HuH-7.5 (cell line): ENCODE measurements at places on chromosomes 1 and 21.
A peak's percentile ranks its signal among the peaks of the same experiment; 100 is the strongest.

DNA sequence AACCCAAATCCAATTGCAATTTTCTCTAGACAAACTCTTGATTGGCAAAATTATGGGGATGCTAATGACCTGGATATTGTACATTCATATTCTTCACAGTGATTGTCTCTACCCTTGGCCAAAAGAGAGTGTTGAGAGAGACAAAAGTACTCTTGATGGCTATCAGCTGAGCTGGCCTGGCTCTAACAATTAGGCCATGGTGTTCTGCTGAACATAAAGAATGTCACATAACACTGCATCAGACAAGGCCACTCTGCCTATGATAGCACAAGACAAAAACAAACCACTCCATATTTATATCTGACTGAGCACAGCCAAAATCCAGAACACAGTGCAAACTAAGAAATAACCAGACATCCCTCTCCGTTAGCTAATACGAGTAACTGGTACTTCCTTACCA is 101.7 kb downstream of the ADAMTS1 start:
- no peak for DNase-seq

- peak; percentile 48 for DNase-seq
These were observed 556.8 kb downstream of the PTPRU start for GRCh38 chr1:29793101-29793546.

DNA sequence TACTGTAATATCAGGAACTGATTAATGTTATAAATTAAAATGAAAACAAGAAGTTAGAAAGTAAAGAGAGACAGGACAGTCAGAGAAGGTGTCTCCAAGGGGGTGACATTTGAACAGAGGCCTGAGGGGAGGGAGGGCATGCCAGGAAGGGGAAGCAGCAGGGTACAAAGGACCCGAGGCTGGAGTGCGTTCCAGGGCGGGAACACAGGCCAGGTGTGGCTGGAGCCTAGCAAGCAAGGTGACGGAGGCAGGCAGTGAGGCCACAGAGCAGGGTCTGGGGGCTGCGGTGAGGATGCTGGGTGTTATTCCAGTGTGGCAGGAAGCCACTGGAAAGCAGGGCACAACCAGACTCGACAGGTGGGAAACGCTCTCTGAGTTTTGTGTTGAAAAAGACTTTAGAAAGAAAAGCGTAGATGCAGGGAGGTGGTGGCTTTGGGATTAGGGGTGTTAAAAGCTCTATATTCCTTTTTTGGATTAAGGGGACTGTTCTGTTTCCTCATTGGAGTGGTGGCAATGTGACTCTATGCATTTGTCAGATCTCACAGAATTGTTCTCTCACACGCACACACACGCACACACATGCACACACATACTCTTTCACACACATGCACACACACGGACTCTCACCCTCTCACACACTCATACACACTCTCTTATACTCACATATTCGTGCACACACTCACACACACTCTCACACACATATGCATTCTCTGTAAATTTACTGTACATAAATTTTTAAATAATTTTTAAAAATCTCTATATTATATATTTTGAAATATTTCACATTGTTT is 124.5 kb downstream of the GLIS1 start:
- no peak for DNase-seq

- DNase-seq: no peak
These were observed 6.9 kb upstream of the A3GALT2 start for GRCh38 chr1:33327587-33328325.

- DNase-seq: no peak
These were observed 316.2 kb downstream of the MATN1 start for GRCh38 chr1:30406996-30407864.

GRCh38 chr1:44553771-44554170 is 120.5 kb downstream of the TMEM53 start:
- DNase-seq: no peak

DNA sequence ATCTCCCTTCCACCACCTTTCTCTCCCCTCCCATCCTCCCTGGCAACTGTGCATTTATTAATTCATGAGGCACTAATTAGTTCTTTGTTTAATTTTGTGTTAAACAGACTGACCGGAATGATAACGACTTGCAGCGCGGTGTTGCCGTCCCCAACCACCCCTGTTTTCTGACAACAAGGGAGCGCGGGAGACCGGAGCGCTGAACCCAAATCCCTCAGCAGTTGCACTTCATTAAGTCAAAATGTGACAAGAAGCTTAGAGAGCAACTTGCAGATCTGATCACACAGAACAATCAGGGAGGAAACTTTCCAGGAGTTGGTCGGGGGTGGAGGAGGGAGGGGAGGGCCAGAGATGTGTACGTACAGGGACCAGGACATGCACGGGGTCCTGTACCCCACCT is 89.2 kb downstream of the CASZ1 start:
- DNase-seq: no peak

- DNase-seq: no peak
These were observed 8.0 kb upstream of the CCDC190 start for GRCh38 chr1:162868972-162869371.

DNA sequence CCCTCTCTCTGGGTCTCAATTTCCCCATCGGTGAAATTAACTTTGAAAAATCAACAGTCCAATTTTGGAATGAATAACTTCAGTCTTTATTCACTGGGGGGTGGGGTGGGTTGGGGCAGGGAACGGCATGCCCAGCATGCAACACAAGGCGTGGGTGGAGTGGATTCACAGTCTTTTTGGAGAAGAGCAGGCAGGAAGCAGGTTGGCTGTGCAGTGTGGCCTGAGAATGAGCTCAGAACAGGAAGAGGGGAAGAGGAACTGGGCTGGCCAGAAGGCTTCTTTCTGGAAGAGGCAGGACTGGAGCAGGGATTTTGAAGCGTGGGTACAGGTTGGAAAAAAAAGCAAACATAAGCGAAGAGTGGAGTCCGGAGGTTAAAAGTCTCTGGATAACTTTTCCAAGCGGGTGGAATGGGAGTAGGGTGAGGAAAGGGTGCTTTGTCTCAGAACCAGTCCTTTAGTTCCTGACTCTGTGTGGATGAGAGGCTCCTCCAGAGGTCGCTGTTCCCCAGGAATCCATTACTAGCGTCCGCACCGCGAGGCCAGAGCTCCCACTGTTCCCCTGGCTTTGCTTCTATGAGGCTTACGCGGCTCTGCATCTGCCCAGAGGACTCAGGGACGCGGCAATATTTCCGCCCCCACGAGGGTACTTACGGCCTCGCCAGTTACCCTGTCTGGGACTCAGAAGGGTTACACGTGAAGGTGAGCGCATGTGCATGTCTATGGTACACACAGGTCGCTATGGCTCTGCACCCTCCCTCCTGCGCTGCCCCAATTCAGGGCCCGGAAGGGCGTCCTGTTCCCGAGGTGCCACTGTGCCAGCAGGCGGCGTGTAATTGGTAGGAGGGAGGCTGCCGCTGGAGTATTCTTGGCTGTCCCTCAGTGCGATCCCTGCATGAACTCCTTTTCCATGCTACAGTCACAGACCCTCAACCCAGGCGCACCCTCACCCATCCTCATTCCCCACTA is 5.5 kb upstream of the FOXD2 start:
- DNase-seq: peak; percentile 85

- no peak for DNase-seq
These were observed 61.1 kb upstream of the LAPTM5 start for GRCh38 chr1:30818568-30819243.

DNA sequence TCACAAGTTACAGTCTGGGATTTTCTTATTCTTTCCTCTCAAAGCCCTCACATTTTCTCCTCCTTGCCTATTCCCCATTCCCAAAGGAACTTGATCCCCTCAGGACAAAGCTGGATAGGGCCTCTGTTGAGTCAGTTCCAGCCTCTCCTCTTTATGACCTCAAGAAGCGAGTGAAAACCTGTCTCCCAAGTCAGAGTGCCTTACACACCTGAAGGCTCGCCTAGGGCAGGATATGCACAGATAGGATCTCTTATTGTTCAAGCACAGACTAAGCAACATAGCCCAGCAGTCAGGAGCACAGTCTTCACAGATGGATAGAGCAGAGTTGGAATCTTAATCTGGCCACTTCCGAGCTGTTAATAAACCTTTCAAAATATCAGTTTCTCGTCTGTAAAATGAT is 60.8 kb upstream of the PRRC2C start:
- DNase-seq: no peak

GRCh38 chr1:24975391-24975790 is 45.3 kb upstream of the RUNX3 start:
- DNase-seq: no peak

GRCh38 chr1:199124351-199124750 is 485.5 kb downstream of the PTPRC start:
- DNase-seq: no peak

- peak; percentile 64 for DNase-seq
These were observed 3.8 kb upstream of the PLEKHA6 start for GRCh38 chr1:204363335-204364114.

GRCh38 chr1:172733815-172734214 is 74.9 kb downstream of the FASLG start:
- no peak for DNase-seq

DNA sequence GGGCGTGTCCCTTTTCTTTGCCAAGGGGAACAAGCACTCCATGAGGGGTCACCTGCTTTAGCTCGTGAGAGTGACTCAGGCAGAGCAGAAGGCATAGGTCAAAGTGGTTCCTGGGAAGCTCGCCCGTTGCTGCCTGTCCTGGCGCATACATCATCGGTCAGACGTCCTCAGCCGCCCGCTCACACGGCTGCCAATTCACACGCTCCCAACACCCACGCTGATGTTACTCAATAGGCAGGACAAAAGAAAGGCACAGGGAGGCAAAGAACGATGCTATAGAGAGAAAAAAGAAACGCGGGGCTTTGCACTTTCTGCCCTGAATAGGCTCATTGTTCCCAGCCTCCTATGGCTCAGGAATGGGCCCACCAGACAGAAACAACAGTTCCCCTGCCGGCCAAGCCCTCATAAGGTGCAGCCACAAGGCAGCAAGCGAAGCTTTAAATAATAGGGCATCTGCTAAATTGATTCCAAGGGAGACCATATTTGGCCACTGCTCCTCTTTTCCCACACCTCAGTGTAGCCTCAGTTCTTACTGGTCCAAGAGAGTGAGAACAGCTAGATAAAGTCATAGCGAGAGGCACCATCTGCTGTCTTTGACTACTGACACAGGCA is 38.7 kb downstream of the VTCN1 start:
- no peak for DNase-seq

DNA sequence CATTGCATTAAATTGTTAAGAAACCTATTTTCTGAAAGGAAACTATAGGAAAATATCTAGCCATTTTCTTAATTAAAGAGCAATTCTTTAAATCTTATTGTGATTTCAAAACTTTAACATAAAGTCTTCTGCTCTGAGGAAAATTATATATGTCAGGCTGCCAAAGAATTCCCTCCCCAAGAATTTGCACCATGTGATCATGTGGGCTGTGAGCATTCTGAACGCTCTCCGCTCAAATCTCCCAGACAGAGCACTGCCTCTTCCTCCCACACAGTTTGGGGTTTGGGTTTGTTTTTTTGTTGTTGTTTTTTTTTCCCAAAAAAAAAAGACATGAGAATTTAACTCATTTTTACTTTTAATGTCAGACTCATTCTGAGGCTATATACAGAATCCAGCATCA is 155.9 kb upstream of the PALMD start:
- no peak for DNase-seq

DNA sequence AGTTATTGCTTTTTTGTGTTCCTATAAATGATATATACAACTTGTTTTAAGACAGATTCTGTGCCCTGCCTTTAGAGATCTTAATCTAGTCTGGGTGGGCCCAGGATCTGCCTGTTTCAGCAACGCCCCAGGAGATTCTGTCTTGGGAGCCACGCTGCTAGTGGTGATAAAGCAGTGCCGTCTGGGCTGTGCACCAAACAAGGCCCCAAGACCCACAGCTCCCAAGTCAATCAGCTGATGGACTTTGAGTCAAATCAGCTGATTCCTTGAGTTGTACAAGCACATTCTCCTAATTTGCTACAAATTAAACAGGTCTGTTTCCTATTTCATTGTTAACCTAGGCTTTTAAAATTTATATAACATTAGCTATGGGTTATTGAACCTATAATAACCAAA is 15.7 kb upstream of the SLC44A3 start:
- no peak for DNase-seq
